ENCODE measurements at places on chromosomes 2 and 18.

- DNase-seq, result no peak
Measured at GRCh38 chr2:28568036-28568435, 72.2 kb downstream of the PLB1 start.

GRCh38 chr2:108184419-108184818 is 55.3 kb upstream of the SULT1C3 start:
- no peak for DNase-seq

GRCh38 chr2:120955427-120955826 is 219.8 kb downstream of the GLI2 start:
- no peak for DNase-seq

DNA sequence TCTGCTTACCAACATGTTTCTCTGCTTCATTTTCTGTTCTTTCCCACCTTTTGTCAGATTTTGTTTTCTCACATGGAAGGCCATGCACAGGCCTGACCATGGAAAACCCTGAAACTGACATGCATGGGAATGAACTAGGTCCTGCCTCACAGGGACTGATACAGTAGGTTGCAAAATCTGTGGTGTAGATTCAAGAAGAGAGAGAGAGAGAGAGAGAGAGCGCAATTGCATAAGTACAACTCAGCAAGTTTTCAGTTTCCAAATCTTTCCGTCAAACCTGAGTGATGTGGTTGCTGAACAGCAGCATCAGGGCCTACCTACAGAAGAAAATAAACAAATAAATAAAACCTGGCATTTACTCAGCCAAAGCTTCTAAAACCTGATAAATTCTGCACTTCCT is 87.5 kb upstream of the RNF152 start:
- no peak for DNase-seq

DNA sequence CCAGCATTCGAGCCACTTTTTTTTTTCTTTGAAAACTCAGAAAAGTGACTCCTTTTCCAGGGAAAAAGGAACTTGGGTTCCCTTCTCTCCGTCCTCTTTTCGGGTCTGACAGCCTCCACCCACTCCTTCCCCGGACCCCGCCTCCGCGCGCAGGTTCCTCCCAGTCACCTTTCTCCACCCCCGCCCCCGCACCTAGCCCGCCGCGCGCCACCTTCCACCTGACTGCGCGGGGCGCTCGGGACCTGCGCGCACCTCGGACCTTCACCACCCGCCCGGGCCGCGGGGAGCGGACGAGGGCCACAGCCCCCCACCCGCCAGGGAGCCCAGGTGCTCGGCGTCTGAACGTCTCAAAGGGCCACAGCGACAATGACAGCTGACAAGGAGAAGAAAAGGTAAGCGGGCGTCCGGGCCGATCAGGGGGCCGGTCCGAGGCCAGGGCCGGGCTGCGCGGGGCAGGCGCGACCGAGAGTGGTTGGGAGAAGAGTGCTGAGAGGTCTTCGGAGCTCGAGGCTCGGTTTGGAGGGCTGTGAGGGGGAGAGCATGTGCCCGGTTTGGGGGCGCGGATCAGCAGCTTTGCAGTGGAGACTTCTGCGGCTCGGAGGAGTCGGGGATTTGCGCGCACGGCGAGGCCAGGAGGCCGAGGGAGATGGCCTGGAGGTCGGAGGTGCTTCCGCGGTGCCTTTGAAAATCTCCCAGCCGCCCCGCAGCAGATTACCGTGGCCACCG is 502 bp downstream of the EPAS1 start:
- no peak for DNase-seq

DNA sequence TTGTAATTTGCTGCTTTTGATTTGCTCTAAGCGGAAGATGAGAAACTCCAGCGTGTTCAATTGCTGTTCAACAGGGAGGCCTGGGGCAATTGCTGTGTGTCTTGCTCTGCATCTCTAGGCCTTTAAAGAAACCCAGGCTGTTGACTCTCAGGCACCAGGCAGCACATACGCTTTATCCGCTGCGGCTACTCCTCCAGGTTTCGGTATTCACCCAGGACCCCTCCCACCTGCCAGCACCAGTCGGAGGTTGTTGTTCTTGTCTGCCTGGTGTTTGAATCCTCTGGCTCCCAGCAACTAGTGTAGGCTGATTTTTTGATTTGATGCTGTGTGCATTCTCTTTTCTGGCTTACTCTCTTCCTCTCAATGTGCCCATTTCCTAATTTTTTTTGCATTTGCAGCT is 383.1 kb downstream of the TSN start:
- DNase-seq, result no peak

DNA sequence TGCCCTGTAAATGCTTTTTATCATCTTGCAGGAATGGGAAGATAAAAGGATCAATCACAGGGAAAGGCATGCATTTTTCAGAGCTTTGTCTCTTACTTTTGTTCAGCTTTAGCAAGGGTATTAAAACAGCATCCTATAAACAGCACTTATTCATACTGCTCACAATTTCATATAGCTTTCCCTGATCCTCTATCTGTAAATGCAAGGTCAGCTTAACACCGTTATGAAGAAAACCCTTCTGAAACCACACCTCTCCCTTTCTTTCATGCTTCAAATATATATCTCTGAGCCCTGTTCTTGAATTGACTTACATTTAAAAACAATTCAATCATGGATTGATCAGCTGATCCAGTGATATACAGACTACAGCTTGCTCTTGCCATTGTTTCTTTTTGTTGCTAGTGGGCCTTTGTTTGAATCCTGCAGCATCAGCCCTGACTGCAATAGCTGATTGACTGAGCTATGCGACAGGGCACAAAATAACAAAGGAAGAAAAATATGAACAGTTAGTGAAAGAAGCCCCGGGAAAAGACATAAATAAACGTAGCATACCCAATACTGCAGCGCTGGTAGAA is 795.5 kb upstream of the CDH2 start:
- no peak for DNase-seq

DNA sequence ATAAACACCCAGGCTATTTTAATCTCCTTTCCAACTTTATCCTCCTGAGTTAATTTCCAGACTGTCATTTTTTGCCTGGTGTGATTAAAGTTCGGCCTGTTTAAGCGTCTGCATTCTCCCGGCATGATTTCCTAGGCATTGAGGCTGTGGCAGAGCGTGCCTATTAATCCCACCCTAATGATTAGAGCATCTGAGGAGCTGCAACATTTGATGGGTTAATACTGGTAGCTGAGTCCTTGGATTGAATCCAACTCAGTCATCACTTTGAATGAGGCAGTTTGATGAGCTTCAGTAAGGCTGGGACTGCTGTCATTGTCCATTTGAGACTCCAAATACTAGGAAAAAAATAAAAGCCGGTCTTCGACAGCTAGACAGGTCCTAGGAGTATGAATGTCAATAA is 882.5 kb downstream of the SLC4A3 start:
- DNase-seq, result no peak

DNA sequence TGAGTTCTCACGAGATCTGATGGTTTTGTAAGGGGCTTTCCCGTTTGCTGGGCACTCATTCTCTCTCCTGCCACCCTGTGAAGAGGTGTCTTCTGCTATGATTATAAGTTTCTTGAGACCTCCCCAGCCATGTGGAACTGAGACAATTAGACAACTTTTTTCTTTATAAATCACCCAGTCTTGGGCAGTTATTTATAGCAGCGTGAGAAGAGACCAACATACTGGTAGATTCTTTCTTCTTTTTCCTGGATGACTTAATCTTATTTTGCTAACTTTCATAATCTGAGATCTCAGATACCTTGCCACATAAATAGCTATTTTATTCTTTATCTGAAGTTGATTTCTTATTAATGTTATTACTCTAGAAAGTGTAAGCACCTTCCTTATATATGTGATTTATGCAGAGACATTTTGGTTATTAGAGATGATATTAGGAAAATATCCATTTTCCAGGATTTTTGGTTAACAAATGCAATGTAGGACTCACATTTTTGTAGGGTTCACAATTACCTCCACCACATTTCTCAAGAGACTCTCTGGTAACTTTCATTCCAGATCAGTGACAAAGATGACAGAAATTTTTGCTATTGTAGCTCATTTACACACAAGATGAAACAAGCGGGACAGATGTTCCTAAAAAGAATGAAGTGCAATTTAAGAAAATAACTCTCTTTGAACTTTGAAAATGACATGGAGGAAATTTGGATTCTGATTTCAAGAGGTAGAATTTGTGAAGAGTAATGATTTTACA is 97.9 kb upstream of the RND3 start:
- DNase-seq, result no peak

Measured in stimulated activated CD4-positive, alpha-beta T cell treated with anti-CD3 and anti-CD28 coated beads, Interleukin-1b, Interleukin-23, amount 100 ng/mL, for 24 hours (primary cell).